Activated T-helper 9 cell treated with anti-CD3 and anti-CD28 coated beads, Interleukin-2, amount 50 U/mL, for 16 hours (primary cell): ENCODE measurements at places on chromosomes 5 and 9.

DNA sequence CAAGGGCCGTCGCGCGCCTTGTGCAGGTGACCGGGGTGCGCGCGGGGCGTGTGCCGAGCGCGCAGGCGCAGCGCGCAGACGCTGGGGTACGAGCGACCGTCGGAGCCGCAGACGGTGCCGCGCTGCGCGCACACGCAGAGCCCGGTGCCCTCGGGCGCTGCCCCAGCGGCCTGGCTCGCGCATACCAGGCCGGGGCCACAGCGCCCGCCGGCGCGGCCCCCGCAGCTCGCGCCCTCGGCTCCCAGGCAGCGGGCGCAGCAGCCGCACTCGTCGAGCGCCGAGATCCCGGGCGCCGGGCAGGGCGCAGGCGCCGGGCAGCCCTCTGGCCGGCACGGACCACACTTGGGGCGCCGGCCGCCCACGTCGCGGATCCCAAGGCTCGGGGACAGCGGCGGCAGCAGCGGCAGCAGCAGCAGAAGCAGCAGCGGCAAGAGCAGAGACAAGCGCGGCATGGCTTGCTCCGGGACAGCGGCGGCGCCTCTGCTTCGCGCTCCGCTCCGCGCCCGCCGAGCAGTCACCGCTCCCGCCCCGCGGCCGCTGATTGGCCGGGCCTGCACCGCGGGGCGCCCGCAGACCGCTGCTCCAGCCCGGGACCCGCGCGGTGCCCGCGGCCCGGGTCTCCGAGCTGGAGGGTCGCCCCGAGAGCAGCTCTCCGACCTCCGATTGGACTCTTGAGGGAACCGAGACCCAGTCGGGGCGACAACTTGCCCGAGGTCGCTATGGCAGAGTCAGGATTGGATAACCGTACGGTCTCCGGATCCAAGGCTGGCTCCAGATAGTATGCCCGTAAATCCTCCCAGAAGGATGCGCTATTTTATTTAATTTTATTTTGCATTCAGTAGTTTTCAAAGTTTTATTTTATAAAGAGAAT lies at the start of gene IGFBPL1:
Gene IGFBPL1 (minus strand): TSS at position 482 of the 871 bp plus-strand sequence. CDS start 30 bp downstream, at position 452.
- no peak for DNase-seq

GRCh38 chr9:2053883-2054845 lies 39.0 kb downstream of the SMARCA2 start:
- peak; percentile 41 for DNase-seq

DNA sequence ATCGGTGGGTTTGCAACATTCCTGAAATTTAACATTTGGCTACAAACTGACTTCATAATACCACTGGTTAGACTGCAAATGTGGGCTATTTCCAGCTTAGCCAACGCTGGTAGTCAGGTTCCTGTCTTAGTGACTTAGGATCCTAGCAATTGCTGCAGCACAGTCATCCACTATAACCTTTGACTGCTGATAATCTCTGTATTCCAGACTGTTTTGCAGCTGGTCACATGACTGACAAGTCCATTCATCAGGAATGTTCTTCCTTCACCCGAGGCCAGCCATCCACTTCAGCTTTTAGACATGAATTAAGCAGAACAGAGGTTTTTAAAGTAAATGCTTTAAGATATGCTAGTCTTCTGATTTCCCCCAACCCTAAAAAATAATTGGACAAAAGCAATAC lies 425.9 kb upstream of the MPDZ start:
- no peak for DNase-seq

DNA sequence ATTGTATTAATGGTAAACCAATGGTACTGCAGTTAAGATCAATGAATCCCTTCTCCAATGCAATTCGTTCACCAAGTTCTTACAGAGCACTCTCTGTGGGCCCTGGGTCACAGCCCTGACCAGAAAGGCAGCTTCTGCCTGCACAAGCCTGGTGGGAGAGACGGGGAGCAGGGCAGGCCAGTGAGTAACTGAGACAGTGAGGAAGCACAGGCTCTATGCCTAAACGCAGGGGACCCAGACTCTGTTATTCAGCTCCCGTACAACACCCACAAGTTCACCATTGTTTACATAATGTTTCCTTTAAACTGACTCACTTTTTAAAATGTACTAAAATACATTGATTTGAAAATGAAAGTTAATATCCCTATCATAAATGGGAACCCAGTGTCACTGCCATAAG lies 40.5 kb upstream of the CTSL start:
- DNase-seq = no peak

- DNase-seq = no peak
These were observed 217.5 kb downstream of the ZSWIM6 start for GRCh38 chr5:61549530-61549929.

DNA sequence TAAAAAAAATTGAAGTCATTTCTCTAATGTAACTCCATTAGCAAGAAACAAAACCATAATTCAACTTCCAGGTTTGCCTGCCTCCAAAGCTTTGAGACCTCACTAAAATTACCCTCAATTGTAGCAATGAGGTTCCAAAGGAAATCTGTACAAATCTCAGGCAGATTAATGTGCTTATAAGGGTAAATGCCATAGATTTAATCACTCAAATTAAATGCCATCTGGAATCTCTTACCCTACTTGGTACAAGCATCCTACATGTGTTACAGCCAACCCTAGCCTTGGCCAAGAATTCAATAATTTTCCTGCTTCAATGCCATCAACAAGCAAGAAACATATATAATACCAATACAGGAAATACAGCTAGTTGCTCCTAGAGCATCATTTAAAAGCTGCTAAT lies 452.8 kb downstream of the RAB3C start:
- DNase-seq = no peak

GRCh38 chr5:33504570-33504969 lies 63.8 kb downstream of the TARS1 start:
- no peak for DNase-seq

DNA sequence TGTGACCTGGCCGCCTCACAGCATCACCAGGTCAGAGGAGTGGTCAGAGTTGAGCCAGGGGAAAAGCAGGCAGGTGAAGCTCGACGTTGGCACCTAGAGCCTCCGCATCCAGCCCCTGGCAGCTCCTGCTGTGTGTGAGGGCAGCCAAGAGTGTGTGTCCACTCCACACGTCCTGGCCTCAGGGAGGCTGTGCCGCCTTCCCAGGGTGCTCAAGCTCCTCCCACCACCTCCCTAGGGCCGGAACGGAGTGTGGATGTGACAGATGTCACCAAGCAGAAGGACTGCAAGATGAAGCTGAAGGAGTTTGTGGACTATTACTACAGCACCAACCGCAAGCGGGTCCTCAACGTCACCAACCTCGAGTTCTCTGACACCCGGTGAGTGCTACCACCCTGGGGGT lies 72.5 kb downstream of the PHF2 start:
- DNase-seq = no peak

- no peak for DNase-seq
These were observed 153.0 kb upstream of the TUT7 start for GRCh38 chr9:86507212-86507630.

GRCh38 chr9:135473972-135474543 lies 5.5 kb upstream of the PPP1R26 start:
- DNase-seq = no peak

- no peak for DNase-seq
These were observed 43.5 kb upstream of the CD180 start for GRCh38 chr5:67240065-67240464.

GRCh38 chr9:127116957-127117356 lies 5.5 kb downstream of the ANGPTL2 start:
- DNase-seq = no peak

GRCh38 chr5:88897748-88898147 lies 14.8 kb upstream of the MEF2C start:
- no peak for DNase-seq
